HepG2 (cell line): ENCODE measurements at places on chromosomes 12 and 14. TPM values are rescaled to one million over a fixed set of nuclear protein-coding genes. Genes with fewer than 3 reads are reported as not detected.

Gene CHGA
- polyA plus RNA-seq = not detected in 2 replicates

Gene PROX2
- polyA plus RNA-seq = not detected in 2 replicates

Gene LMO3
- not detected in 2 replicates for polyA plus RNA-seq

Gene ATXN7L3B
- polyA plus RNA-seq = 18.0 and 20.1 TPM in 2 replicates

Gene MGAT2
- polyA plus RNA-seq = 12.4 and 12.9 TPM in 2 replicates

Gene PTPRR
- polyA plus RNA-seq = not detected in 2 replicates

Gene AQP6
- polyA plus RNA-seq = 0.32 and 0.38 TPM in 2 replicates

Gene SLC5A8
- not detected in 2 replicates for polyA plus RNA-seq
